RKO (cell line): ENCODE measurements at places on chromosomes 7 and 10.
A peak's percentile ranks its signal among the peaks of the same experiment; 100 is the strongest.

DNA sequence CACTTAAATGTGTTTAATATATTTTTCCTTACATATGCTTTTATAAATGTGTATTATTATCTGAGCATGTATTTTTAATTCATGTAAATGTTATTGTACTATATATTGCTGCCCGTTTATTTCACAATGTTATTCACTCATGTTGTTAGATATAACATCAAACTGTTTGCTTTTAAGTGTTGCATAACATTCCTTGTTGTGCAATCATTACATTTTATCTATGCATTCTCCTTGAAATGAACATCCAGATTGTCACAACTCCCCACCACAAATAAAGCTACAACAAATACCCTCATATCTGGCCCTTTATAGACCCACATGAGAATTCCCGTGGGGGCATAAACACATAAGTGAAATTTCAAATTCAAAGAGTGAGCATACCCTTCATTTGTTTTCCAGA lies 264.2 kb downstream of the HPSE2 start:
- DNase-seq: no peak

GRCh38 chr7:99244939-99245338 lies 27.7 kb upstream of the MYH16 start:
- peak; percentile 50 for DNase-seq

- DNase-seq: no peak
Measured at GRCh38 chr10:54444170-54444569, 356.9 kb downstream of the PCDH15 start.

- DNase-seq: no peak
Measured at GRCh38 chr10:110681023-110681681, 37.0 kb downstream of the RBM20 start.

GRCh38 chr7:13727751-13728150 lies 261.7 kb downstream of the ETV1 start:
- no peak for DNase-seq

DNA sequence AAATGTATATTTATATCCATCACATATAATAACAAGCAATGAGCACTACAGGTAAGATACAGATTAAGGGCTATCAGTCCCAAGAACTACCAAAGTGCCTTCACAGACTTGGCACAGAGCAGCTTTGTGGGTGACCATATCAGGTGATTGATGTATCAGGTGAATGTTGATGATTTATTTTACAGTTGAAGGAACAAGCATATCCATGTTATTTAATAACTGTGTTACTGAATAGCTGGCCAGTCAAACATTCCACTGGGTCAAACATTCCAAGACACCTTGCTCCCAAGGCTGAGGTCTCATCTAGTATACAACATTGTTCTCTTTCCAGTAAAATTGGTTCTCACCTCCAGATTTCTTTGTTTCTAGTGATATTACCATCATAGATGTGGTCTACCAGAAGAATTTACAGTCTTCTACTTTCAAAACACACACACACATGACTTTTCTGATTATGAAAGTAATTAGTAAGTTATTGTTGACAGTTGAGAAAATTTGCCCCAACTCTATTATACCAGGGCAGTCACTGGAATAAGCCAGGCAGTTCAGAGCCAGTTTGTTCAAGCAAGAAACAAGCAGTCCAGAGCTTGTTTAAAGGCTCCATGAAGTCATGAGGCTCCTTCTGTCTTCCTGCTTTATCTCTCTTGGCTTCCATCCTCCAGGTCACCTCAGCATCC lies 68.2 kb downstream of the ELAPOR2 start:
- no peak for DNase-seq

DNA sequence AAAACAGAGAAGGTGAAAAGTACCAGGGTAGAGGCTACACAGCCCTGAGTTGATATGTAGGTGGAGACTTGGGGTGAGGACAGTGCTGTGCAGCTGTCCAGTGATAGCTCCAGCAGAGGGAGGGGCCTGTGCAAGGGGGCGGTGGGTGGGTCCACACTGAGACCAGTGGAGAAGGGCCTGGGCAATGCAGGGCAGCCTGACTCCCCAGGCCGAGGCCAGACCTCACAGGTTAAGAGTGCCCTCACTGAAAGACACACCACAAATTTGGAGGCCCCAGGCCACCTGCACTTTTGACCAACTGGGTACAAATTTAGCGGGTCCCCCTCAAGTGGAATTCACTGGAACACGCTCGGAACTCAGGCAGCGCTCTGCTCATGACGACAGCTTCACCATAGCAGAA lies 6.7 kb upstream of the RASGEF1A start:
- DNase-seq: no peak

DNA sequence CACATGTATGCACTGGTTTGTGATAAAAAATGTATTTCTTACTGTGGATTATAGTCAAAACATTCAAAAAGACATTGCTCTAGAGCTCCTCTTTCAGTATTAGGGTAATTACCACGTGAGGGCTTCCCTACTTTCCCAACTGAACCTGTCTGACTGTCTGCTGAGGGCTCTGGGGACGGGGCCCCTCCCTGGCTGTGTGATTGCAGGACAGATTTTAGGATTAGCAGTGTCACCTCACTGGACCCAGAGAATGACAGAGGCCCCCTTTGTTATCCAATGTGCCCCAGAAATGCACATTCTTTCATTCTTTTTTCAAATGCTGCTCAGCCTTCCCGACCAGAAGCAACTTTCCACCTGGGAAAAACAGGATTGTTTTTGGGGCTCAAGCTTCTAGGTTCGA lies 43.6 kb upstream of the MXI1 start:
- no peak for DNase-seq

- no peak for DNase-seq
Measured at GRCh38 chr7:111787741-111788140, 225.4 kb upstream of the IMMP2L start.

DNA sequence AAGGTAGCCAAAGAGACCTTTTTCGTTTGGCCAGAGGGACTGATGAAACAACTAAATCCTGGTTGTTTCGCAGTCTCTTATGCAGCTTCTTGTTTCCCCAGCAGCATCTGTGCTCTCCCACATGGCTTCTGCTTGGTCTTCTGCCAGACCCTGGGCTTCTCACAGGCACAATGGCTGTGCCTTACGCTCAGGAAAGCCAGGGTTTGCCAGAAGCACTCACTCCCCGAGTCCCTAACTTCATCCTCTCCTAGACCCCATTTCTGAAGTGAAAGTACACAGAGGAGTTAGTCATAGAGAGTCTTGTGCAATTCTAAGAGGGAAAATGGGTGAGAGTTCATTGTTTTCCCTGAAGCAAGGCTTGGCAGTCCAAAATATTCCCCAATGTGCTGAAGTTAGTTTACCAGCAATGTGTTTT lies 121.7 kb downstream of the EVX1 start:
- DNase-seq: no peak

- DNase-seq: peak; percentile 92
Measured at GRCh38 chr7:152025077-152025936, at the start of gene GALNT11. Gene GALNT11 (plus strand): TSS chr7:152025674. CDS start chr7:152094228, 68,554 bp downstream.

DNA sequence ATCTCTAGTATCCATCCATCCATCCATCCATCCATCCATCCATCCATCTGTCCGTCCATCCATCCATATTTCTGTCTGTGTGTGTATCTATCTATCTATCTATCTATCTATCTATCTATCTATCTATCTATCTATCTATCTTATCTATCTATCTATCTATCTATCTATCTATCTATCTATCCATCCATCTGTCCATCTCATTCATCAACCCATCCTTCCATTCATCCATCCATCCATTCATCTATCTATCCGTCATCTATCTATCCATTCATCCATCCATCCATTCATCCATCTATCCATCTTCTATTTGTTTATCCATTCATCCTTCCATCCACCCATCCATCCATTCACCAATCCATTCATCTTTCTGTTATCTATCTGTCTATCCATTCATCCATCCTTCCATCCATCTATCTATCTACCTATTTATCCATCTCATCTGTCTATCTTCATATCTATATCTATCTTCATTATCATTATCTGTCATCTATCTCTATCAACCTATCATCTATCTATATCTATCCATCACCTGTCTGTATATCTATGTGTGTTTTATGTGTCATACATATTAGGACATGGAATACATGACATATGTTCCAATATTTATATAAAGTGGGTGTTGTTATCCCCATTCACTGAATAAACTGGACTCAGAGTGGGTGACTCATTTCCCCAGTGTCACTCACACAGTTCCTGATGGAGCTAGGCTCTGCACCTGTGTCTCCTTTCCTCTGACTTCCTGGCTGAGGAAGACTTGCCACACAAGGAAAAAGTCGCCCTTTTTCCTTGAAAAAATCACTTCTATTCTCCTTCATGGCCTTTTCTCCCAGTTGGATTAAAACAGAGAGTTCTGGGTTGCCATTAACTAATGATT lies 200.1 kb downstream of the CCDC3 start:
- peak; percentile 32 for DNase-seq

DNA sequence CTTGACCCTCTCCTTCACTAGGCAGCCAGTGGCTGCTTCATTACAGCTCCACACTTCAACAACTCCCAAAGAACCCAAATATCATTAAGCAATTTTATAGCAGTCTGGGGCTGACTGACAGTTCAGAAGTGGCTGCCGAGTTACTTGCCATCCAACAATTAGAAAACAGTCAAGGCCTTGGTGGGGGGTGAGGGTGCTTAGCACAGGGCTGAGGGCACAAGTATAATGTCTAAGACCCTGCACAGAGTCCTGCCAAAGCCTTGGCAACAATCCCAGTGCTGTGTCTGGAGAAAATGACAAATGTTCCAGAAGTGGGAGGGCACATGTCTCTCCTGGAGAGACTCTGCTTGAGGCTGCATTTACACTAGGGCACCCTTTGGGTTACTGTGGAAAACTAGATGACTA lies 71.1 kb downstream of the CXCL12 start:
- DNase-seq: no peak

DNA sequence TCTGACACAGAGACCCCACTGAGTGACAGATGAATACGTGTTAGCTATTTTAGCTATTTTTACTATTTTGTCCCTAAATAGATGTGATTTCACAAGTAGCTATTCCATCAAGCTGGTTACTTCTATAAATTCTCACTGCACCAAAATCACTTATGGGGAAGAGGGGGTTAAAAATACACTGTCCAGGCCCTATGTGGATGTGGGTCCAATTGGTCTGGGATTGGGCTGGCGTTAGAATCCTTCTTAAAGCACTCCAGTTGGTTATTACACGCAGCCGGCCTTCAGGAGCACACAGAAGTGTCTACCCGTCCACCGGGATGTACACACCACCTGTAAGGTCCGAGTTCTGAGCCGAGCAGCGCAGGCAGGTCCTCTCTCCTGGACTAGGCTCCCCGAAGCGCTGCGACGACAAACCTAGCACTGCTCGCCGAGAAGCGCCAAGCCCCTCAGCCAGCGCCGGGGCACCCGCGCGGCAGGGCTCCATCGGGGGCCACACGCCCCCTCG lies 222.3 kb upstream of the MKLN1 start:
- peak; percentile 14 for DNase-seq

DNA sequence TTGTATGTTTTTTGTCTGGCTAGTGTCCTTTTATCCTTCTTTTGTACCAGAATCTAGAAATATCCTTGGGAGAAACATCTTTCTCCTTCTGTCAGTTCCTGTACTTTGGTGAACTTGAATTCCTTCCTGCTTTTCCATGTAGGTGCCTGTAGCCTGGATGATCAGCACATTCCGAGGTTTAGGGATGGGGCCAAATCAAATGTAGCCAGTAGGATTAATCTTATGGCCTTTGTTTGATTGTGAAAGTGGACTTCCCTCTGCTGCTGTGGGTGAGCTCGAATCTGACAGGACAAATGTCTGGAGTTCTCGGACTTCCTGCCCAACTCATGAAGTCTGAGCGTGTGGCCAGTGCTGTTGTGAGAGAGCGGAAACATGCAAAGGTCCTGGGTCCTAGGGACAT lies 33.2 kb upstream of the NAMPT start:
- no peak for DNase-seq

- no peak for DNase-seq
Measured at GRCh38 chr7:100884736-100885439, 4.6 kb downstream of the UFSP1 start.

GRCh38 chr10:87603769-87604168 lies 55.9 kb upstream of the PAPSS2 start:
- no peak for DNase-seq

DNA sequence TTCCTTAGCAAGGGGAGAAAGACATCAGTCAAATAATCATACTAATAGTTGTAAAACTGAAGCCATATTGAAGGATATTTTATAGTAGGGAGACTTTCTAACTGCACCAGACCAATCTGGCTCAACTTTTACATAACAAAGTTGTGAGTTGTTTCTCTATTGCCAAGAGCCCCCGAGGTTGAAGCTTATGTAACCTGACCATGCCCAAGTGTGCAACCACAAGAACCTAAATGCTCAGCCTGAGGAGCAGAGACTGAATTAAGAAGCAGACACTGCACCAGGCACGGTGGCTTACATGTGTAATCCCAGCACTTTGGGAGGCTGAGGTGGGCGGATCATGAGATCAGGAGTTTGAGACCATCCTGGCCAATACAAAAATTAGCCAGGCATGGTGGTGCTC lies 77.3 kb upstream of the ARMC3 start:
- DNase-seq: no peak

- DNase-seq: peak; percentile 34
Measured at GRCh38 chr7:155357573-155358041, 59.9 kb downstream of the INSIG1 start.

GRCh38 chr7:44615149-44615611 lies 8.8 kb downstream of the OGDH start:
- DNase-seq: no peak

DNA sequence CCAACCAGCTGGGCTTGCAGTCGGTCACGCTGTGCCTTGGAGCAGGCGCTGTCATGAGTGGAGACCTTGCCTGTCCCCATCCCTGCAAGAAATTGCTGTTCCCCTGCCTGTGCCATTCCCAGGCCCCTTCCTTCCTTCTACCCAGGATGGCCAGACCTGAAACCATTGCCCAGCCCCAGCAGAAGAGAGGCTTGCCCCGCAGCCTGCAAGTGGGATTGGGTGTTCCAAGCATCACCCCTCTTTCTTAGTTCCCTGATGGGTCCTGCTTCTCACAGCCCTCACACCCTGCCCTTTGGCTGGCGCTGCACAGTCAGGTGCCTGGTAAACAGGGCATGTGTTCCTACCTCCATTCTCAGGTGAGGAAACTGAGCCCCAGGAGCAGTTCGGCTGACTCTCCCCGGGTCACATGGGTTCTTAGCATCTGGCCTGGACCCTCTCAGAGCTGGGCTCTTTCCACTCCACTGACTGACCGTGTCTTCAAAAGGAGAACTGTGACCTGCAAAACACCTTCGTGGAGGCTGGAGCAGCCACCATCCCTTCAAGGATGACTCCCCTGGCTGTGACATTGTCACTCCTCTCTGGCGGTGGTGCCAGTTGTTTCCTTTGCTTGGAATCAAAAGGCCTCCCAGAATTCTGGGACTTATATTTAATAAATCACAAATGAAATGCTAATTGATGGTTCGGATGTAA lies 41.9 kb upstream of the PDCD4 start:
- DNase-seq: no peak

GRCh38 chr7:24836084-24836483 lies 78.8 kb upstream of the GSDME start:
- DNase-seq: no peak

- DNase-seq: peak; percentile 41
Measured at GRCh38 chr7:124996778-124997177, 67.2 kb upstream of the POT1 start.

- DNase-seq: no peak
Measured at GRCh38 chr7:140673774-140674155, 1.0 kb downstream of the ADCK2 start.
